Fibroblast of mammary gland (primary cell): ENCODE measurements at places on chromosomes 13 and 19.

- no peak for DNase-seq
Measured at GRCh38 chr13:51180853-51181511, 41.2 kb upstream of the FAM124A start.

GRCh38 chr19:33868076-33868735, 71.5 kb downstream of the KCTD15 start:
- no peak for DNase-seq

- no peak for DNase-seq
Measured at GRCh38 chr19:43504426-43505185, at the start of gene PHLDB3. Gene PHLDB3, minus strand, starts transcription at chr19:43504746. Its CDS starts 628 bp downstream, at chr19:43504118.

DNA sequence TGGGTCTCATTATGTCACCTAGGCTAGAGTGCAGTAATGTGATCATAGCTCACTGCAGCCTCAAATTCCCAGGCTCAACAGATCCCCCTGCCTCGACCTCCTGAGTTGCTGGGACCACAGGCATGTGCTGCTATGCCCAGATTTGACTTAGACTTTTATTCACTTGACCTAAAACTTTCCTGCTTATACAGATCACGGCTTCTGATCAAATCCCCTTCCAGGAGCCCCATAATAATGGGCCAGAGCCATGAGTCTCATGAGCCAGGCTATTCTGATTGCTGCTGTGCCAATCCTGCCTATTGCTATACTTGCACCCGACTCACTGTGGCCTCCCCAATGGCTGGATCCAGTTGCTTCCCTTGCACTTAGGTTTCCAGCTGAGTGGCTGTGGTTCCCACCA, 42.0 kb downstream of the C1QTNF9 start:
- DNase-seq: no peak

- no peak for DNase-seq
Measured at GRCh38 chr13:77740097-77740735, 42.7 kb downstream of the SLAIN1 start.

GRCh38 chr13:40779796-40780285, 8.9 kb upstream of the MRPS31 start:
- DNase-seq: no peak

- DNase-seq: peak; percentile 44
Measured at GRCh38 chr13:106276876-106277275, 258.6 kb downstream of the EFNB2 start.

DNA sequence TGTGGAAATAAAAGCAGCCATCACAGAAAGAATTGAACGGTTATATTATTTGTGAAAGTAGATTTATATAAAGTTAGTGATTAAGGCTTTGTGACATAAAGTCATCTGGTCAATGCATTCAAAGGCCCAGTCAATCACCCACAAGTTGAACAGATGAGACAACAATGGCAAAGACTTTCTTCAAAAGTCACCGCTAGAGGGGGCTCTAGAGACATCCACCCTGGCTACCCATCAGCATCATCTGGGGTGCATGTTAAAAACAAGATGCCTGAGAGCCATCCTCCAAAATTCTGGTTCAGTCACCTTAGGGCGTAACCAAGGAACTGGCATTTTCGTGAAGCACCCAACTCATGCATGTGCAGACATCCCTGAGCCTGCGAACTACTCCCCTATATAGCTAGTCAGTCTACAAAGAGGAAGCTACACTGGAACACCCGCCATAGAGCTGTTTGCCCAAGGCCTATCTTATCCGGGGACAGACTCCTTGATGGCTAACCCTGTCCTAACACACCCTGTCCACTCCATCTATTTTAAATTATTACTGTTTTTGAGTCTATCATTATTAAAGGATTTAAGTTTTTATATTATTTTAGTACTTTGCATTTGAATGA, 970.5 kb downstream of the UQCRFS1 start:
- DNase-seq: peak; percentile 55

GRCh38 chr13:21632196-21632595, 28.2 kb upstream of the MICU2 start:
- DNase-seq: no peak

DNA sequence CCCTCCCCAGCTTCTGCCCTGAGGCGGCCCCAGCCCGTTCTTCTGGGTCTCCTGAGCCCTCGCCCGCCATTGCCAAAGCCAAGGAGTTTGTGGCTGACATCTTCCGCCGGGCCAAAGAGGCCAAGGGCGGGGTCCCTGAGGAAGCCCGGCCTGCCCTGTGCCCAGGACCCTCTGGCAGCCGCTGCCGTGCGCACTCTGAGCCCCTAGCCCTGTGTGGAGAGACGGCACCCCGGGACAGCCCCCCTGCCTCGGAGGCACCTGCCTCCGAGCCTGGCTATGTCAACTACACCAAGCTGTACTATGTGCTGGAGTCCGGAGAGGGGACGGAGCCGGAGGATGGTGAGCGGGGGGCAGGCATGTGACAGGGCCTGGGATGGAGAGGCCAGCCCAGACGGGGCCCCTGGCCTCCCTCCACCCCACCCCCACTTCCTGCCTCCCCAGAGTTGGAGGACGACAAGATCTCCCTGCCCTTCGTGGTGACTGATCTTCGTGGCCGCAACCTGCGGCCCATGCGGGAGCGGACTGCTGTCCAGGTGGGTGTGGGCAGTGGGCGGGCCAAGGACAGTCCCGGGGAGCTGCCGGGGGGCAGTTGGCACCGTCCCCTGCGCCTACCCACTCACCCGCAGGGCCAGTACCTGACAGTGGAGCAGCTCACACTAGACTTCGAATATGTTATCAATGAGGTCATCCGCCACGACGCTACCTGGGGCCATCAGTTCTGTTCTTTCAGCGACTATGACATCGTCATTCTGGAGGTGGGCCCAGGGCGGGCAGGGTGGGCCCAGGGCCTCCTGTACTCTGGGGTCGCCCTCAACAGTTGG, 7.0 kb downstream of the DCAF15 start:
- no peak for DNase-seq

DNA sequence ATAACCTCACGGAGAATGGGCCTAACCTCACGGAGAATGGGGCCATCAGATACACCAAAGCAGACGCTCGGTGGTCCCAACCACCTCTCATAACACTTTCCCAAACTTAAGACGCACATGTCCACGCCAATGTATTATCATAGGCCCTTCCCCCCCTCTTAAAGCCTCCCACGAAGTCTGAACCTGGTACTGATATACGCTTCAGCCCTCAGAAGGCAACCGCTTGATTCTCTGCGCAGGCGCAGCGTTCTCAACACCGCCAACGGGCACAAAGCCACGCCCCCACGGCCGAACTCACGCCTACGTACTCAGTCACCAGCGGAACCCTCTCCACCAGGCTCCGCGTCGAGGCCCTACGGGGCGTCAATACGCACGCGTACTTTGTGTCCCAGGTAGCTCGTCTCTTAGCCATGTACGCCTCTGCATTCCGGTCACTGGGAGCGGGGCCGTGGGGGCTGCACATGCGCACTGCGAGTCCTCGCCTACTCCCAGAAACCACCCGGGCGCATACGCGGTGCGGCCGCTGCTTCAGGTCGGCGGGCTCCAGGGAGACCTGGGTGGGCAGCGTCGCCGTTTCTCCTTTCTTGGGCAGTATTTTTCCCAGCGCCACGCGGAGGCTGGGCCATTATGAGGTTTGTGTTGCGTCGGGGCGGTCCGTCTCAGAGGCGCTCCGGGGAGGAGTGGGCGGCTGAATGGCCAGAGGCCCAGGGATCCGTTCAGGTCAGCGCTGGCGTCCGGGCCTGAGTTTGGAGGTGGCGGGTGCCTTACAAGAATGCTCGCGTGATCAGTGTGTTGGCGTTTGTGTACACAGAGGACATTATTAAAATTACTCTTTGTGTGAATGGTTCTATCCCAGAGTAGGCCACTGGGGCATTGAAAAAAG, 25.3 kb downstream of the ZNF582 start:
- DNase-seq: peak; percentile 95

- DNase-seq: peak; percentile 52
Measured at GRCh38 chr13:110331362-110331761, 24.3 kb downstream of the COL4A2 start.

DNA sequence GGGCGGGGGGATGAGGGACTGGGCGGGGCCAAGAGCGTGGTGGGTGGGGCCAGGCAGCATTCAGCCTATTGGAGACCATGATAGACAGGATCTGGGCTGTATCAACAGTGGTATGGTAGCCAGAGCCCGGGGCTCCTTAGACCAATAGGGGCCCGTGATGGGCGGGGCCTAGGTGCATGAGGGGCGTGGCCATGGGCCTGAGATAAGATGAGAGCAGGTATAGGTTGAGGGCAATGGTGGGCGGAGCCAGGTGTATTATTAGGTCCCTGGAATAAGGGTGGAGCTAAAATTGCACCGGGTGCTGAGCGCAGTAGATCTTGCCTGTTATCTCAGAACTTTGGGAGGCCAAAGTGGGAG, 5.3 kb downstream of the ABCA7 start:
- DNase-seq: peak; percentile 40

DNA sequence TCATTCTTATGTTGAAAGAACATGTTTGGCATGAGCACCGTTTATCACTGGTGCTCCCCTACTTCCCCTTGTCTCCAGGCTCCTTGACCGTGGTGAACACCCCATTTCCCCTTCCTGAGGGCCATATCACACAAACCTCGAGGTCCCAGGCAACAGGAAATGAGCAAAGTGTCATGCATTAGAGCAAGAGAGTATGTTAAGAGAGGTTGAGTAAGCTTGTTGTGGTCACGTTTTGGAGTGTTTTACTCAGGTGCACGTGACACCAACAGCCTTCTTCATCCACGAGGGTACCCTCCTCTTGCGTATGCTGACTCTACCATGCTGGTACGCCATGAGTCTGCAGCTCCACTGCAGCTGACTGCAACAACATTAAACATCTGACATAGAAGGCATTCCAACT, 482.2 kb upstream of the NBEA start:
- DNase-seq: no peak

DNA sequence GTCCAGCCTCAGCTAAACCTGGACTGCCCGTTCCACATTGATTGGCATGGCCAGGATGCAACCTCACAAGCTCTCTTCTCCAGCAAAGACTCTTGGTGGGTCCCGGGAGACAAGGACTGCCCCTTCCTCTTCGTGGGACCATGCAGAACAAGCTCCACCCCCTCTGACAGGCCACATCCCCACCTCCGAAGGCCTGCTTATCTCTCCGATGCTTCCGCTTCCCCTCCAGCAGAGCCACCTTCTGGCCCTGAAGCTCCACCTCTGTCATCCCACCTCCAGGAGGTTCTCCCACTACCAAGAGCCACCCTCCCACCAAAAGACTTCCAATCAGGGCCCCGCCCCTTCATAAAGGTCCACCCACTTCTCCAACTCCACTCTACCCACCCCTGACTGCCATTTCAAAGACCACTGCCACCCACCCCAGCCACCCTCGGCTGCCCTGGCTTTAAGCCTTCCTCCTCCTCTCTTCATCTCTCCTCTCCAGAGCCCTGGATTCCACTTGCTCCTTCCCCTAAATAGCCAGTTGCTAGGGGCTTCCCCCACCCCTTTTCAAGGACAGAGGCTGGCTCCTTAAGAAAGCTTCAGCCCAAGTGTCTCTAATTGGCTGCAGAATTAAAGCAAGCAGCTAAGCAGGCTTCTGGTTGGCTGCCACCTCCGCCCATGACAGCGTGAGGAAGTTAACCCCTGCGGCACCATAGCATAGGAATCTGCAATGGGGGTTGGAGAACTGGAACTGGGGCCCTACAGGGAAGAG, 9.9 kb downstream of the LRFN1 start:
- no peak for DNase-seq

DNA sequence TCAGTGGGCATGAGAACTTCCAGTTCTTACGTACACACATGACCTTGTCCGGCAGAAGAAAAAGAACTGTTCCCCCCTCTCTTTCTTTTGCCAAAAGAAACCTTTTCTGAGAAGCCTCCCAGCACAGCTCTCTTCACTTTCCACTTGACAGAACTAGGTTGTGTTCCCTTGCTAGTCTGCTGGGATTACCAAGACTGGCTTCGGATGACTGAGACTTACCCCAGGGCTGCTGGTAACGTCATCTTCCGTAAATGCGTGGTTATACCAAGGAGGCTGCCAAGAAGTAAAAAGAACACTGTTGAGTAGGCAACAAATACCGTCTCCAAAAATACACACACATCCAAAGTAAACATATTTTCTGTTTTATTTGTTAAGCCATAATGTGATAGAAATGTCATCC, 908.2 kb downstream of the EFNB2 start:
- no peak for DNase-seq

DNA sequence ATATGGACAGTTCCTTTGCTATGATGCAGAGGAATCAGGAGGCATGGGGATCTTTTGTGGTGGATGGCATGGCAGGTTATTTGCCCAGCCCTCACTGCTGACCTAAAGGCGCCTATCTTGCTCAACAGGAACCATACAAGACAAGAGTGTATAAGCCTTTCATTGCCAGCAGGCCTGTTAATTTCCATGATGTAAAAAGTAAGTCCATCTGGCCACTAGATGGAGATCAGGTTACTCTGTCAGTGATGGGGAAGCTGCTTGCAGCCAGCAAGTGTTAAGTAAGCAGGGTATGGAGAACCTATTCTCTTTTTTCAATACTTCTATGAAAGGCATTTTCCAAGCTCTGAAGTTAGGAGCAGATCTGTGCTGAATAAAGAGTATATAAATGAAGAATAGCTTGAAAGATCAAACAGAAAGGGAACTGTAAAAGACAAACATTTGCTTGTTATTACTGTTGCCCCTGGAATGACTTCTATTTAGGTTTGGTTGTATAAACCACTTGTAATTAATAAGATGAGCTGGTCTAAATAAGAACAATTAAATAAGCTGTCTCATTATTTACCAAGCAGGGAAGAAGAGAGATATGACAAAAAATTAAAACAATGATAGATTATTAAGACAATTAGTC, 210.9 kb downstream of the RGCC start:
- peak; percentile 94 for DNase-seq

GRCh38 chr19:11457115-11457514, 21.7 kb downstream of the PRKCSH start:
- DNase-seq: no peak

DNA sequence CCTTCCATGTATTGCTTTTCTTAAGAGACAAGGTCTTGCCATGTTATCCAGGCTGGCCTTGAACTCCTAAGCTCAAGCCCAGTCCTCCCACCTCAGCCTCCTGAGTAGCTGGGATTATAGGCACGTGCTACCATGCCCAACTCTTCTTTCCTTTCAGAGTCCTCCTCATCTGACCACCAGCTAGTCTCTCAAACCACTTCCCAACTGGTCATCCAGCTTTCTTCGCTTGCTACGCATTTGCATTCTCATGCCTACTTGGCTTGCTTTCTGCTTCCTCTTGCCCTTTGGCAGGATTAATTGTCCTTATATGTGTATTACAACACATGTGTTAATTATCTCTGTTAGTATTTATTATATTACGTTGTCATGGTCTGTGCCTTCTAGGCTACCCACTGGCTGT, 6.3 kb downstream of the GPR18 start:
- DNase-seq: no peak

GRCh38 chr19:28563964-28564921, 648.7 kb downstream of the UQCRFS1 start:
- DNase-seq: no peak

DNA sequence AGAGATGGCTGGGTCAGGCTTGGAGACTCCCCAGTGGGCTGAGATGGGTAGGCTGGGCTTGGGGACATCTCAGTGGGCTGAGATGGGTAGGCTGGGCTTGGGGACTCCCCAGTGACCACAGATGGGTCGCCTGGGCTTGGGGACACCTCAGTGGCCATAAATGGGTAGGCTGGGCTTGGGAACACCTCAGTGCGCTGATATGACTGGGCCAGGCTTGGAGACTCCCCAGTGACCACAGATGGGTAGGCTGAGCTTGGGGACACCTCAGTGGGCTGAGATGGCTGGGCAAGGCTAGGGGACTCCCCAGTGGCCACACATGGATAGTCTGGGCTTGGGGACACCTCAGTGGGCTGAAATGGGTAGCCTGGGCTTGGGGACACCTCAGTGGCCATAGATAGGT, 12.8 kb downstream of the IQCN start:
- DNase-seq: no peak

- peak; percentile 85 for DNase-seq
Measured at GRCh38 chr19:50896591-50897190, 14.5 kb downstream of the KLK4 start.
